ENCODE measurements at places on chromosomes 4 and X. TPM values are rescaled to one million over a fixed set of nuclear protein-coding genes. Genes with fewer than 3 reads are reported as not detected.

Gene UGT2B11
- not detected for total RNA-seq

Gene CD38
- 29.9 TPM for total RNA-seq

Gene TRAM1L1
- 0.27 TPM for total RNA-seq

Gene CD99
- total RNA-seq: 300 TPM

Gene BST1
- total RNA-seq: 13.7 TPM

Gene SLC10A4
- 2.7 TPM for total RNA-seq

Gene UBQLN2
- total RNA-seq: 12.7 TPM

Gene SNCA
- total RNA-seq: 18.6 TPM

Gene FHDC1
- under 0.01 TPM for total RNA-seq

Gene ALB
- total RNA-seq: not detected

Gene PDZD4
- under 0.01 TPM for total RNA-seq

Gene CLIC2
- total RNA-seq: 11.3 TPM

GRCh38 chrX:103828529-103828928 lies 3.5 kb downstream of the RAB9B start:
- no peak for DNase-seq

DNA sequence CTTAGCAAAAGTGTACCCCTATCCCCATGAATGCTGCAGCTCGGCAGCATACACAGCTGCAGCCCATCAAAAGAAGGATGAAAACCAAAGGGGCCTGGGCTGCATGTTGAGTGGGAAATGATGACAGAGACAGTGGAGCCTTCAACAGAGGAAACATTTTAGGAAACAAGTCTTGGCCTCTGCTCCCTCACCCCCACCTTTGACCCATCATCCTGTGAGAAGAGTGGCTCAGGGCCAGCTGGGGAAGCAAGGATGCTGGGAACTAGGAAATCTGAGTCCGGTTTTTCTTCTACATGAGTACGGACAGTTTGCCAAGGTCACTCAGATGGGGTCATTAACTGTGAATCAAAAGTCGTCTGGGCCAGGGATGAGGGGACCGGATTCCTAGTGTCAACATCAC lies 37.2 kb downstream of the IDS start:
- DNase-seq: no peak

GRCh38 chrX:36434522-36434921 lies 515.0 kb downstream of the CFAP47 start:
- DNase-seq: no peak

GRCh38 chr4:91684955-91685354 lies 618.8 kb upstream of the GRID2 start:
- DNase-seq: no peak

GRCh38 chr4:5143940-5144339 lies 92.7 kb downstream of the STK32B start:
- DNase-seq: no peak

GRCh38 chrX:33129607-33130006 lies 81.7 kb downstream of the DMD start:
- no peak for DNase-seq

DNA sequence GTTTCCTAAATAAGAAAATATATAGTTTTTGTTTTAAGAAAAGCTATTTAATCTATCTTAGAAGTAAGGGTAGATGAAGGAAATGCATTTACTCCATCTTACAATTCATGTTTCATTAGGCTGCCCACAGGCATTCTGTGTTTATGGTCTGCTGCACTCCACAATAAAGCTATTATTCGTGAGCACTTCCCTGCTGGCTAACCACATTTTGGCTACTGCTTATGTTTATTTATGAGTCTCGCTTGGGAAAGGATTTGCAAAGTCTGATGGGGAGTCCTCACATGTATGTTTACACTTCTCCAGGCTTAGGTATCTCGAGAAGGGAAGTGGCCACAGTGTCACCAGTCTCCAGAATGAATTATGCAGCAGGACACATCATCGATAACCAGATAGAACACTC lies 260.8 kb upstream of the VCX start:
- no peak for DNase-seq

GRCh38 chr4:69830560-69831269 lies 29.2 kb downstream of the SULT1E1 start:
- DNase-seq: peak; percentile 53

- no peak for DNase-seq
These were observed 1456.9 kb downstream of the TECRL start for GRCh38 chr4:62952366-62952765.

DNA sequence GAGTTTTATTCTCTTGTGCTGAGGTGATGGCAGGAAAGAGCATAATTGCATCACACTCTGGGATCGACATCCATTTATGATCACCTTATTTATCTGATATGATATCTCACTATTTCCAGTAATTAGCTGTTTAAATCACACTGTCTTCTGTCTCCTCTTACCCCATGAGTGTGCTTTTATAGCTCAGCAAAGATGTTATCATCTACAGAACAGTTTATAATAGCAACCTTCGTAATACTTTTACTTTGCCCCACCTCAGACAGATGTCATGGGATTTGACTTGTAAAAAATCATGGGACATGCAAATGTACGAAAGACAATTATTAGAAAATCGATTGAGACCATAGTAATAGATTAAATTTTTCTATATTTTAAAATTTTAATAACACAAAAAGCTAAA lies 1122.3 kb upstream of the PCDH10 start:
- no peak for DNase-seq

DNA sequence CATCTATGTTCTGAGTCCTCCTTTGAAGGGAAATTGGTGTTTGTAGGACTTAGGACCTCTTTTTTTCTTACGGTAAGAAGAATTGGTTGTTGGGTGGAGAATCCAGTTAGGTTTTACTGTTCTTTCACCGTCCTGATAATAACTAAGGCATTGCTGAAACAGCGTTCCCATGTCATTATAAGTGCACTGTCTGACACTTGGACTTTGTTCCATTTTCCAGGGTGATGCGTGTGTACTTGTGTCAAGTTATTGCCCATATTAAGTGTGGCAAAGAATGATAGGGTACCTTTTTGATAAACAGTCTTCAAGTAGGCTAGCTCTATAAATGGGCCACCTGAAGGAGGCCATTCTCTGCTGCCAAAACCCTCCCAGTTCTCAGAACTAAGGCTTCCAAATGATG lies 119.7 kb downstream of the AASDH start:
- no peak for DNase-seq

DNA sequence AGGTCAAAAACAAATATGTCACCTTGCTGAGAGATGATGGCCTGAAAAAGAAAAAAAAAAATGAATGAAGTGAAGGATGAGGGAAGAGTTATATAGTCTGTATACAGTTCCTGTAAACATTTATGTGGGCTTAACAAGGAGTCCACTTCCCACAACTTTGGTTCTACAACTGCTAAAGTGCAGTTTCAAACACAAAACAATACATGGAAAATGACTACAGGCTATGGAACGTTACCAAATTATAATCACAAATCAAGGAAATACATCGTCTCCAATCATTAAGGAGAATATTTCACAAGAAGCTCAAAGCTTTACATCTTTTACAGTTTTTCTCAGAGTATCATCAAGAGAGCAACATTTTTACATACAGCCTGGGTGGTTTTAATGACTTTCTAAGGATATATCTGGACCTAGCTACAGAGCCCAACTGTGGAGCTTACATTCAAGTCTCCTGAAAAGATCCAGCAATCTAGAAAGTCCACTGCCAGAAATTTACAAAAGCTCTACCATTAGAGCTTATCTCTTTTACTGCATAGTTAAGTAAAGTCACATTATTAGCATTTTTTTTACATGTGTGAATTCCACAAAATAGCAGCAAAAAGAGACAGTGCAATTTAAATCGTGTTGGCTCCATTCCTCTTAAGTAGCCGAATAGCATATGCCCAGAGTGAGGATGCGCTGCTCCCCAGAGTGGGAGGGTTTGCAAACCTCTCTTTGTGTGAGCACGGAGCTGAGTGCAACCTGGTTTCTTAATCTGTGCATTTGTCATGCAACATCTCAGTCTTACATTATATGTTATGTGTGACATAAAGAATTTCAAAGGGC lies 128.3 kb downstream of the MANBA start:
- no peak for DNase-seq

- DNase-seq: no peak
These were observed 49.6 kb upstream of the SCML1 start for GRCh38 chrX:17687648-17688047.

GRCh38 chr4:186217733-186218293 lies 9.5 kb upstream of the KLKB1 start:
- DNase-seq: no peak

DNA sequence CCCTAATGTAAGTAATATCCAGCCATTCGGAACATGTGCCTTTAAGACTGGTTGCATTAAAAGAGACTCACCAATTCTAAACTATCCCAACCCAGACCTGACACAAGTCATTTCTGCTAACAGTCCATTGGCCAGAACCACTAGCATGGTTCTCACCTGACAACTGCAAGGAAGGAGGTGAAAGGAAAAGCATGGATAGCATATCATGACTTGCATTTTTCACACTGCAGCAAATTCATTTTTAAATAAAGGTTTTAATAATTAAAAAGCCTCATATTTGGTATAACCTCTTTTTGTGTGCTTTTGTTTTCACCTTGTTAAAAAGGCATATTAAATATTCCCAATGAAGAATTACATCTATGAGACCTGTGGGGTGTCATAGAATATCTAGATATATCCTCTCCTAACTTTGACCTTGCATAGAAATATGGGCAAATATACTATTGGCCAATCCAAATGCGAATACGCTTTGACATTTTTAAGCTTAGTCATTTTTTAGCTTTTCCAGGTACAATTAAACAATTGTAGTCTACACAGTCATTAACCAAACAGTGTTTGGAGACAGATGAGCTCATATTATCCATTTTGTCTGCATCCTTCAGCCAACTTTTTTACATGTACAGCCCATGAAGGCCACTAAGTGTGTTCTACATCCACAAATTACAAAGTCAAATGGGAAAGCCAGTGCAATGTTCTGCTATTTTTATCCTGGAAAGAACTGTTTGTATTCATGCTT lies 295.3 kb downstream of the PDGFC start:
- DNase-seq: no peak

DNA sequence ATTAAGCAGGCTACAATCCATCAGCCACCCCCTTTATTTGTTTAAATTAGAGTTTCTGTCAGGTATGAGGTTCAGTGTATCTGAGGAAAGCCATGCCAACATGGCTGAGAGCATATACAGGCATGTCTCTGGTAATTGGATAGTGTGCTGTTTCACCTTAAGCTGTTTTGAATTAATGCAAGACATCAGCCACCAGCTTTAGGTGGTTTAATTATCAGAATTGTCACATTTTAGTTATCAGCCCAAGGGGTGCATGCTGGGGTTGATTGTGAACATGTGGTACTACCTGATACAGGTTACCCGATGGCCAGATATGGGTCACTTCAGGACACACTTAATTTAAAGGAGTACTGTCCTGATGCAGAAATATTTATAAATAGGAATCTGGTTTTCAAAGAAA lies 353.2 kb upstream of the TENM3 start:
- no peak for DNase-seq
